Suppressor macrophage (primary cell): ENCODE measurements at places on chromosomes 3 and 15.
A peak's percentile ranks its signal among the peaks of the same experiment; 100 is the strongest.

GRCh38 chr3:24344784-24345439 is 149.7 kb downstream of the THRB start:
- DNase-seq: no peak

- DNase-seq: no peak
These were observed 10.0 kb downstream of the GATA2 start for GRCh38 chr3:128482666-128483656.

- DNase-seq: no peak
These were observed 54.5 kb downstream of the TMEM41A start for GRCh38 chr3:185444329-185444728.

- DNase-seq: peak; percentile 83
These were observed 60.2 kb upstream of the SLC4A7 start for GRCh38 chr3:27544372-27544865.

DNA sequence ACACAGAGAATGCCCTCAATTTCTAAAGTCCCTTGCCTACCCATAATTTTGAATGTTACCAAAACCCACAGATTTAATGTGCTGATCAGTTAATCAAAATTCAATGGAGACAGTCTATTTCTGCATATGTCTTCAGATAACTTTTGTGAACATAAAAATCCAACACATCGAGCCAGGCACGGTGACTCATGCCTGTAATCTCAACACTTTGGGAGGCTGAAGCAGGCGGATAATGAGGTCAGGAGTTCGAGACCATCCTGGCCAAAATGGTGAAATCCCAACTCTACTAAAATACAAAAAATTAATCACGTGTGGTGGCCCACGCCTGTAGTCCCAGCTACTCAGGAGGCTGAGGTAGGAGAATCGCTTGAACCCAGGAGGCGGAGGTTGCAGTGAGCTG is 49.3 kb downstream of the PEAK1 start:
- DNase-seq: no peak
